ENCODE measurements at places on chromosomes 3 and 15. TPM values are rescaled to one million over a fixed set of nuclear protein-coding genes. Genes with fewer than 3 reads are reported as not detected.

Gene NR2E3
- total RNA-seq: 0.51 TPM

Gene C2CD4A
- 0.28 TPM for total RNA-seq

Gene SCN11A
- 0.09 TPM for total RNA-seq

Gene SEMA7A
- 171 TPM for total RNA-seq

Gene P2RY1
- 14.3 TPM for total RNA-seq

Gene CCK
- total RNA-seq: 3.0 TPM

Gene LRRC2
- total RNA-seq: 0.45 TPM

Gene HGD
- 47.1 TPM for total RNA-seq

Gene USP50
- total RNA-seq: 3.5 TPM

Gene TRIM42
- 1.1 TPM for total RNA-seq

Gene HES1
- 92.4 TPM for total RNA-seq

- DNase-seq: no peak
- H3K4me1 ChIP-seq: no peaks in the 10 kb centered on the region
- no peak overlapping the region for H3K4me3 ChIP-seq
- no peaks in the 10 kb centered on the region for H3K36me3 ChIP-seq
- H3K27me3 ChIP-seq: no peaks in the 10 kb centered on the region
- H3K27ac ChIP-seq: no peak overlapping the region
Observed at GRCh38 chr3:189094539-189094938, 77.2 kb upstream of the TPRG1 start.

- H3K4me1 ChIP-seq: no peaks in the 10 kb centered on the region
- H3K27ac ChIP-seq: no peak overlapping the region
- no peaks in the 10 kb centered on the region for H3K36me3 ChIP-seq
Observed at GRCh38 chr15:82159922-82160321, 102.6 kb downstream of the EFL1 start.

DNA sequence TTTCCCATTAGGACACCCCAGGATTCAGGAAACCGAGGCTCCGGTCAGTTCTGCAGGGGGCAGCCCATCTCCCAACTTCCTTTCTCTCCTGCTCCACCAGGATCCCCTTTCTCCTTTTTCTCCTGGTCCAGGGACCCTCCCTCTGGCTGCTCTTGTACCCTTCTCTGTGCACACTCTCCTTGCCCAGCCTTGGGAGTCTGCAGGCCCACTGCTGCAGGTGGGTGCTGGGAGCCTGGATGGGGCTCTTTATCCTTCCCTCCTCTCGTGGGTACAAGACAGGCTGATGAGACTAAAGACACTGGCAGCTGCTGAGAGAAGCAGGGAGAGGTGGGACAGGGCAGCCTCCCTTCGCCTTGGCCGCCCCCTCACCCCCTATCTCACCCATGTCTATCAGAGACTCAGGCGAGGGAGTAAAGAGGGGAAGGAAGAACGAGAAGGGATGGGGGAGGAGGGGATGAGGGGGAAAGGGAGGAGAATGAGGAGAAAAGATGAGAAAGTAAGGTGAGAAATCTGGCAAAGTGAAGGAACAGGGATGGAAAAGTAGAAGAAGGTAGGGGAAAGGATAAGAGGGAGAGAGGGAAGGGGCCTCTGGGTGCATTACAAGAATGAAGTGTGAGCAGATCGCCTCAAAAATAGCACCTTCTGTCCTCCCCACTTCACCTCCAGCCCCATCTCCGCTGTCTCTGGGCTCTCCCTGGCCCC is 45.2 kb downstream of the ITGA11 start:
- H3K4me1 ChIP-seq: no peaks in the 10 kb centered on the region
- peak; percentile 1 for DNase-seq
- no peaks in the 10 kb centered on the region for H3K27me3 ChIP-seq
- no peak overlapping the region for H3K27ac ChIP-seq
- no peak overlapping the region for H3K4me3 ChIP-seq

GRCh38 chr3:117399311-117400078 is 689.9 kb downstream of the TUSC7 start:
- H3K27me3 ChIP-seq: no peaks in the 10 kb centered on the region
- DNase-seq: peak; percentile 11
- H3K4me3 ChIP-seq: no peak overlapping the region
- no peak overlapping the region for H3K27ac ChIP-seq

- no peak for DNase-seq
- no peaks in the 10 kb centered on the region for H3K36me3 ChIP-seq
- peaks cover 3% of the 10 kb centered on the region for H3K27me3 ChIP-seq
- no peak overlapping the region for H3K4me3 ChIP-seq
- no peak overlapping the region for H3K27ac ChIP-seq
Observed at GRCh38 chr3:135337192-135337591, 542.1 kb downstream of the EPHB1 start.

- no peaks in the 10 kb centered on the region for H3K4me1 ChIP-seq
- H3K36me3 ChIP-seq: no peaks in the 10 kb centered on the region
- no peak overlapping the region for H3K4me3 ChIP-seq
- no peak for DNase-seq
Observed at GRCh38 chr3:123712077-123712860, 127.4 kb upstream of the HACD2 start.

- no peaks in the 10 kb centered on the region for H3K4me1 ChIP-seq
- no peaks in the 10 kb centered on the region for H3K36me3 ChIP-seq
- no peak for DNase-seq
- H3K27me3 ChIP-seq: no peaks in the 10 kb centered on the region
Observed at GRCh38 chr3:117871934-117872333, 1162.4 kb downstream of the TUSC7 start.

GRCh38 chr3:56488812-56489600 is 20.7 kb upstream of the ERC2 start:
- H3K4me3 ChIP-seq: no peak overlapping the region
- DNase-seq: no peak
- no peaks in the 10 kb centered on the region for H3K36me3 ChIP-seq
- H3K27me3 ChIP-seq: no peaks in the 10 kb centered on the region
- no peak overlapping the region for H3K27ac ChIP-seq
- no peaks in the 10 kb centered on the region for H3K4me1 ChIP-seq

DNA sequence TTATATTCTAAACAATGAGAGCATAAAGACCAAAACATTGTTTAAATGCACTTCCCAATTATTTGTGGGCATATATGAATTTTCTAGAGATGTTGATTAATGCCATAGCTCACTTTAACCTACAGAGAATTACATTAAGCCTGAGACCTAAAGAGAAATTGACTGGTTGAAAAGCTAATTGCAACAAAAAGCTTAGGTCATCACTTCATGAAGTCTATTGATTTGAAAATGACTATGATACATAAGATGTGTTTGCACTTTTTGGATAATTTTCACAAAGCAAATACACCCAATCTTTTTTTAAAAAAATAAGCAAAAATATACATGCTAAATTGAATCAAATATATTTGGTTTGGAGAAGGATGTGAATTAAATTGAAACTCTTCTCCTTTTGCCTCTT is 532.8 kb upstream of the GOLIM4 start:
- H3K27me3 ChIP-seq: no peaks in the 10 kb centered on the region
- no peak overlapping the region for H3K4me3 ChIP-seq
- no peak for DNase-seq
- H3K27ac ChIP-seq: no peak overlapping the region

- H3K4me1 ChIP-seq: peaks cover 7% of the 10 kb centered on the region
- no peaks in the 10 kb centered on the region for H3K36me3 ChIP-seq
- H3K27ac ChIP-seq: no peak overlapping the region
- DNase-seq: no peak
- no peaks in the 10 kb centered on the region for H3K27me3 ChIP-seq
Observed at GRCh38 chr15:26864664-26865191, 2.1 kb upstream of the GABRA5 start.

DNA sequence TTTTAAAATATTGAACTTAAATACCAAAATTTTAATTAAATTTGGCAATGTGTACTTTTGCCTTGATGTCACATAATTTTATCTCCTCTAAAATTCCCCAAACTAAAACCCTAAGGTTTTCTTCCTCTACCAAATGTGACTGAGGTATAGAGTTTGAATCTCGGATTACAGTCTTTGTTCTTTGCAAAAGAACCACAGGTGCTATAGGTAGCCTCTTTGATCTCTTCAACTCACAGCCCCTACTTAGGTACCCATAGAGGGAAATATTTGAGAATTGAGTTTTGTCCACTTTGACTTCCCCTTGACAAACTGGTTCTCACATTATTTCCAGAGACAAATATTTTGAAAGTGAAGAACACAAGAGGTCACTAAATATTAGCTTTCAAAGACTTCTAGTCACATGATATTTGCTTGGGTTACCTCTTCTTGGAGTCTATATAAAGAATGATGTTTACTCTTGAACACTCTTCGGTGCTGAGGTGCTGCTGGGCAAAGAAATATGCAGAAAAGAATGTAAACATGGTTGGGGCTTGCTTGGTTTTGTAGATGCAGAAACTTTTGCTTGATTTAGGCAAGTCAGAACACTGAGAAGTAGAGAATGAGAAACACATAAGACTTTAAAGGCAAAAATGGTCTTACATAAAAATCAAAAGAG is 120.8 kb upstream of the MCTP2 start:
- peak; percentile 40 for DNase-seq
- peak overlapping the region; percentile 58 for H3K27ac ChIP-seq
- H3K36me3 ChIP-seq: no peaks in the 10 kb centered on the region
- no peaks in the 10 kb centered on the region for H3K4me1 ChIP-seq
- no peaks in the 10 kb centered on the region for H3K27me3 ChIP-seq

DNA sequence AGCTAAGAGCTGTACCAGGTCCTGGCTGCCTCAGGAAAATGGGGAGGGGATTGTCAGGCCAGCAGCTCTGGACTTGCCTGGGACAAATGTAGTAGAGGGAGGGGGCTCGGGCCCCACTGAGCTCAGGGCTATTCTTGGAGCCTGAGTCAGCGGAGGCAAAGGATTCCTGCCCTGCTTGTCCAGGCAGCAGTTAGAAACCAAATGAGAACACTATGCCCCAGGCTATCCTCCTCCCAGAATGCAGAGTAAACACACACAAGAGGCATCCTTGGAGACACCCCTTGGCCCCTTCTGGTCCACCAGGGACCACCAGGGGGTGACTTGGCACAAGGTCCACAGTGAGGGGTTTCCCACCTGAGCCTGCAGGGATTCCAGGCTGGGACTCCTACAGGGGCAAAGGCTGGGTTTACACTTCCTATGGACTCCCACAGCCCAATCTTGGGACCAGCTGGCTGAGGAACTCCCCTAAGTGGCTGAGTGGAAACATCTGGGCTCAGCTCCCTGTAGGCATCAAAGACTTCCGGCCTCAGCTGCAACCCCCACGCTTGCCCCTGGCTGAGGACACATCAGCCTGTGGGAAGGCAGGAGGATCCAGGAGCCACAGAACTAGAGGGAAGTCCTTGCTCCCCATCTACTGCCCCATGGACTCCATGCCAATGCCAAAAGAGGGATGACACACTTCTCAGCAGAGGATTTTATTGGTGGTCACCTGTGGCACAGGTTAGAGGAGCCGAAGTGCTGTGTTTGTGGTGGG is 3.4 kb upstream of the COL7A1 start:
- H3K27me3 ChIP-seq: no peaks in the 10 kb centered on the region
- DNase-seq: peak; percentile 93
- H3K36me3 ChIP-seq: peaks cover 5% of the 10 kb centered on the region
- H3K4me3 ChIP-seq: no peak overlapping the region
- peak overlapping the region; percentile 79 for H3K27ac ChIP-seq

DNA sequence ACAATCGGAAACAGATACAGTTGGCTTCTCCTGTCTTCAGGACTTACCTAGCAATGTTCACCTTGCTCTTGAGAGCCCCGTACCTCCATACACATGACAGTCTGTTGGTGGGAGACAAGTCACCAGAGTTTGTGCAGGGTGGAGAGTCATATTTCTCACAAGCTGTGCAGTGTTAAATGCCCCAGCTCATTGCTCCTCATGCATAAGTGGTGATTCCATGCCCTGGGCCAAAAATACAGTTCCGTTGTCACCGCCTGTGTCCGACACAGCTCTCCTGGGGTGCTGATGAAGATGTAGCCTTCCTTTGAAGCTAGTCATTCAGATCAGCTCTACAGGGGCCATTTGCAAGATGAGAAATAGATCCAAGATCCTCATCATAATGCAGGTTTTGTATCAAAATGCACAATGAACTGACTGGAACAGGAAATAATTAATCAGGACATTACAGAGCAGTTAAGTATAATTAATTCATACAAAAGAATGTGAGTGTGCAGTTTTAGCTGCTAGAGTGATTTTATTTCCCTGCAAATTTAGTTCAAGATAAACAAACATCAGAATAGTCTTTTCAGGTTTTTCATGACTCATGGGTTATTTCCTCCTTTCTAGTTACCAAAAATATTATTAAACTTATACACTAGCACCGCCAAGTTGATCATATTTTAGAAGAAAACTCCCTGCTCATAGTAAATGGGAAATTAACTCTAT is 66.5 kb downstream of the CD47 start:
- no peaks in the 10 kb centered on the region for H3K27me3 ChIP-seq
- DNase-seq: no peak
- H3K4me3 ChIP-seq: no peak overlapping the region
- no peak overlapping the region for H3K27ac ChIP-seq
- H3K36me3 ChIP-seq: no peaks in the 10 kb centered on the region
- no peaks in the 10 kb centered on the region for H3K4me1 ChIP-seq

- H3K27ac ChIP-seq: no peak overlapping the region
- H3K36me3 ChIP-seq: no peaks in the 10 kb centered on the region
- no peaks in the 10 kb centered on the region for H3K27me3 ChIP-seq
Observed at GRCh38 chr15:61511756-61512155, 282.7 kb upstream of the RORA start.

DNA sequence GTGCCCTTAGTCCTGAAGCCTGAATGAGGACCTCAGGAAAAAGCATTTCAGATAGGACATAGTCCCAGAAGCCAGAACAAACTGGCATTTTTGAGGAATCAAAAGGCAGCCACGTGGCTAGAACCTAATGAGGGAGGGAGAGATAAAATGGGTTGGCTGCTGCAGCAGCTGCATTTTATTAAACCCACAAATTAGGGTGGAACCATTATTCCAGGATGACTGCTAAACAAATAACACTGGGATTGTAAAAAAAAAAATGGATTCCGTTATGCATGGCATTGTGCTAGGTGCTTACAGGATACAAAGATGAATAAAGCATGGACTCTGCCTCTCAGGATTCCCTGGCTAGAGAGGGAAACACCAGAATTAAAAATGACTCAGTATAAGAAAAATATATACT is 141.5 kb downstream of the SATB1 start:
- no peaks in the 10 kb centered on the region for H3K27me3 ChIP-seq
- no peak overlapping the region for H3K4me3 ChIP-seq
- DNase-seq: no peak
- H3K36me3 ChIP-seq: no peaks in the 10 kb centered on the region
- no peaks in the 10 kb centered on the region for H3K4me1 ChIP-seq
- H3K27ac ChIP-seq: no peak overlapping the region

GRCh38 chr15:82298520-82298919 is 35.9 kb downstream of the SAXO2 start:
- H3K36me3 ChIP-seq: no peaks in the 10 kb centered on the region
- H3K4me1 ChIP-seq: no peaks in the 10 kb centered on the region
- no peaks in the 10 kb centered on the region for H3K27me3 ChIP-seq
- H3K4me3 ChIP-seq: no peak overlapping the region

DNA sequence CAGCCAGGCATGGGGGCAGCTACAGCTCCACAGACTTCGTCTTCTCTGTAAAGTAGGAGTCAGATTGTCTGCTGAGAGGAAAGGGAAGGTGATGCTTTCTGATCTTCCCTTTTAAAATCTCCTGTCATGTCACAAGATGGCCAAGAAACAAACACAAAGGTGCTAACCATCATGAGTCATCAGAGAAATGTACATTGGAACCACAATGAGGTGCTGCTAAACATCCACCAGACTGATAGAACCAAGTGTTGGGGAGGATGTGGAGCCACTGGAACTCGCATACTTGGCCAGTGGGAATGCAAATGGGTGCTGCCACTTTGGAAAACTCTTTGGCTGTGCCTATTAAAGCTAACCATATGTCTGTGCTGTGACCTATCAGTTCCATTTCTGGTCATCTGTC is 268.8 kb downstream of the SLCO3A1 start:
- no peak for DNase-seq
- no peak overlapping the region for H3K4me3 ChIP-seq
- H3K27ac ChIP-seq: no peak overlapping the region
- no peaks in the 10 kb centered on the region for H3K36me3 ChIP-seq
- no peaks in the 10 kb centered on the region for H3K27me3 ChIP-seq

GRCh38 chr3:189272500-189273119 is 100.8 kb downstream of the TPRG1 start:
- no peaks in the 10 kb centered on the region for H3K27me3 ChIP-seq
- H3K27ac ChIP-seq: no peak overlapping the region
- no peaks in the 10 kb centered on the region for H3K36me3 ChIP-seq
- DNase-seq: no peak
